ENCODE measurements at places on chromosomes 12 and 14. TPM values are rescaled to one million over a fixed set of nuclear protein-coding genes. Genes with fewer than 3 reads are reported as not detected.
A peak's percentile ranks its signal among the peaks of the same experiment; 100 is the strongest.

- no peaks in the 10 kb centered on the region for H3K4me1 ChIP-seq
- no peaks in the 10 kb centered on the region for H3K27me3 ChIP-seq
- H3K4me3 ChIP-seq: no peak overlapping the region
- no peak overlapping the region for H3K27ac ChIP-seq
Observed at GRCh38 chr14:48693793-48694192, 892.4 kb downstream of the RPS29 start.

DNA sequence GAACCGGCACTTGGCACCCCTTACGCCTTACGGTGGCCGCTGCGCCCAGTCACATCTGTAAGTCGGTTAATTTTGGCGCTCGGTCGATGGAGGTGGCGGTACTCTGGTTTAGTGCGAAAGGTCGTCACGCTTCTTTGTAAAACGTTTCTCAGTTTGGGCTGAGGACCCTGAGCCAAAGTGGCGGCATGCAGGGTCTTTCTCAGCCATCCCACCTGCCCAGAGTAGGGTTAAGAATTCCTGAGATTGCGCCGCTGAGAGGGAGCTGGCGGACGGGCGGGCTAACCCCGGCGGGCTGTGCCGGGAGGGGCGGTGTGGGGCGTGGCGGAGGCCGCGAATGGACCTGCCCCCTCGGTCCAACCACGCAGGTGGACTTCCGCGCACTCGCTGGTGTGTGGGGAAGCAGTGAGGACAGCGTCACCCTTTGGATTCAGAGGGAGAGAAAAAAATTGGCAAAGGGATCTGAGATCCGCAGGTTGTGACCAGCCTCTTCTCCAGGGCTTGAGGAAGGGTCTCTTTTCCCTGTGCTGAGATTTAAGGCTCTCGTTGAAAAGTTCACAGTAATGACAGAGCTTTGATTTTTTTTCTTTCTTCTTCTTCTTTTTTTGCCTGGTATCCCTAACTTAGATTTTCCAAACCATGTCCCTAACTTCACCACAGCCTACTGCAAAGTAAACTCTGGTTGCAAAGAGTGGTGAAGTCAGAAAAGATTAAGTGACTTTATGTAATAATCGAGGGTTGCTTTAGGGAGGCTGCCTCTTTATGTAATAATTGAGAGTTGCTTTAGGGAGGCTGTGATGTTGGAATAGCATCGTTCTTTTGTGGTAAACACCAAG, 602 bp upstream of the FBXO33 start:
- H3K36me3 ChIP-seq: peaks cover 36% of the 10 kb centered on the region
- peak overlapping the region; percentile 94 for H3K4me3 ChIP-seq
- peak; percentile 95 for DNase-seq
- peaks cover 18% of the 10 kb centered on the region for H3K4me1 ChIP-seq
- H3K27ac ChIP-seq: peak overlapping the region; percentile 100

- H3K36me3 ChIP-seq: peaks cover 41% of the 10 kb centered on the region
- peak; percentile 79 for DNase-seq
- H3K27ac ChIP-seq: peak within 1 kb of the TSS; percentile 85
- peaks cover 23% of the 10 kb centered on the region for H3K4me1 ChIP-seq
- peak within 1 kb of the TSS; percentile 98 for H3K4me3 ChIP-seq
Observed at GRCh38 chr12:19129486-19130223, at the start of gene PLEKHA5. Gene PLEKHA5, plus strand, starts transcription at chr12:19129733. Its CDS starts 67 bp downstream, at chr12:19129800.

- peak; percentile 88 for DNase-seq
- peak overlapping the region; percentile 48 for H3K4me3 ChIP-seq
- H3K27ac ChIP-seq: peak overlapping the region; percentile 96
- H3K27me3 ChIP-seq: no peaks in the 10 kb centered on the region
Observed at GRCh38 chr12:52925717-52926595, 21.1 kb upstream of the KRT8 start.

DNA sequence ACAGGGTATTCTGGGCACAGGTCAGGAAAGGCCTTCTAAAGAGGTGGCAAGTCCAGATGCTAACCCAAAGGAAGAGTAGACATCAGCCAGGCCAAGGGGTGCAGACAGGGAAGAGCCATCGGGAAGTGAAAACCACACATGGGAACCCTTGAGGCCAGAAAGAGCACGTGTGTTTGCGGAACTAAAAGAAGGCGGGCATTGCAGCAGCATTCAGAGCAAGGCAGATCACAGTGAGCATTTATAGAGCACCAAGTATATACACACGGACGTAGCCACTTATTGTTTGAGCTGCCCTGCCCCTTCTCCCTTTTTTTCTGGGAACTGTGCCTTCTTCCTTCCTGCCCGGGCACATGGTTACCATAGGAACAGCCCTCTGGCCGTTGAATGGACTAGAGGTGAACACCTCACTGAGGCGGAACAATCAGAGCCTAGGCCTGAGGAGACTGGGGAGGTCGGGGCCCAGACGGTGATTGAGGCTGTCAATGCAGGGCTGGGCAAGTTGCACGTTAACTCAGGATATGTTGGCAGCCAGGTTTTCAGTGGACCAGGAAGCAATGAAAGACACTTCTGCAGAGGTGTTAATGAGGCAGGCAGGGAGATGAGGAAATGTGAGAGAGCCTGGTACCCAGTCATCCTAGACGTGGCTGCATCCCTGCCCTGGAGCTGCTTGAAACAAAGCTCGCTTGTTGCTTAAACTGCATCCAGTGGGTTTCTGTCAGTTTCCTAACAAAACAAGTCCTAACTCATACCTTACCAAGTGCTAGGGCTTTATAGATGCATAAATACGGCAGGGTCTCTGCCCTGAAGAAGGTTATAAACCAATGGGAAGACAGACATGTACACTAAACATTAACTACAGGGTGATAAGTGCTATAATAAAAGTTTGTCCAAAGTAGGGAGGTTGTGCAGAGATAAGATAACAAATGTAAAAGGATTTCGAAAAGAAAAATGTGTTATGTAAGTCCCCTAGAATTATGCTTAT, 34.2 kb downstream of the MOAP1 start:
- H3K4me1 ChIP-seq: peaks cover 16% of the 10 kb centered on the region
- H3K36me3 ChIP-seq: no peaks in the 10 kb centered on the region
- no peak overlapping the region for H3K27ac ChIP-seq
- DNase-seq: peak; percentile 68
- H3K4me3 ChIP-seq: no peak overlapping the region
- H3K27me3 ChIP-seq: no peaks in the 10 kb centered on the region

- DNase-seq: no peak
- no peak overlapping the region for H3K4me3 ChIP-seq
- no peak overlapping the region for H3K27ac ChIP-seq
- H3K4me1 ChIP-seq: no peaks in the 10 kb centered on the region
- H3K36me3 ChIP-seq: no peaks in the 10 kb centered on the region
Observed at GRCh38 chr12:30996255-30996654, 69.7 kb downstream of the TSPAN11 start.

- no peak for DNase-seq
- no peaks in the 10 kb centered on the region for H3K27me3 ChIP-seq
- H3K27ac ChIP-seq: no peak overlapping the region
- no peaks in the 10 kb centered on the region for H3K4me1 ChIP-seq
- H3K4me3 ChIP-seq: no peak overlapping the region
Observed at GRCh38 chr12:41032386-41032785, 155.7 kb upstream of the PDZRN4 start.

DNA sequence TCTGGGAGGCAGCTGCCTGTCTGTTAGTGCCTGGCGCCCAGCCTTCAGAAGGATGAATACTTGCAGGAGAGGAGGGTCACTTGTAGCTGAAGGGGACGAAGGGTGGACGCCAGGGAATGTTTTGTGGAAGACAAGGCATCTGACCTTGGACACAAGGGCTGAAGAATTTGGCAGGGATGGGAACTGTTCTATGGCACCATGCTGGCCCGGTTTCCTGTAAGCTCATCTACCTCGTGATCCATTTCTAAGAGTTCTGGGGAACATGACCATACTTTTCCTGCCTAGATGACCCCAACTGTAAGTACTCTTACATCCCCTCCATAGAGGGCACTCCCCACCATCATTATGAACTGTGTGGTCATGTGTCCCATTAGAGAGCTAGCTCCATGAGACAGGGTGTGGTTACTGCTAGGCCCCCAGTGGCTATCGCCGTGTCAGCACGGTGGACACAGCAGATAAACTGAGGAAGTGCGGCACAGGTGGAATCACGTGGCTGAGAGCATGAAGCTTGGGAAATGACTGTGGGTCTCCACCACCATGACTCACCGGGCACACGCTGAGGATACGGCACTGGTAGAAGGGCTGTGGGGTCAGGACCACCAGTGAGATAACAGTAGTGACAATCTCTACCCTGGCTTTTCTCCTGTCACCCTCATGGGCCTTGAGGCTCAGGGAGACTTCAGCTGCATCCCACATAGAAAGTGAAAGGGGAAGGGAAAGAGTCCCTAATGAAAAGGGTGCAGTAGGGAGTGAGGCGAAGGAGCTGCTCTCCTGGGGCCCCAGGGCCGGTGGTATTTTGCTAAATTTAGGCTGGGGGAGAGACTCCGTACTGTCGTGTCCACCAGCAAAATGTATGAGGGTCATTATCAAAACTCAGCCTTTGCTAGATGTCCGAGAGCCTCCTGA, 252.6 kb downstream of the FOXN3 start:
- no peaks in the 10 kb centered on the region for H3K27me3 ChIP-seq
- H3K27ac ChIP-seq: no peak overlapping the region
- H3K4me1 ChIP-seq: no peaks in the 10 kb centered on the region
- H3K4me3 ChIP-seq: no peak overlapping the region

DNA sequence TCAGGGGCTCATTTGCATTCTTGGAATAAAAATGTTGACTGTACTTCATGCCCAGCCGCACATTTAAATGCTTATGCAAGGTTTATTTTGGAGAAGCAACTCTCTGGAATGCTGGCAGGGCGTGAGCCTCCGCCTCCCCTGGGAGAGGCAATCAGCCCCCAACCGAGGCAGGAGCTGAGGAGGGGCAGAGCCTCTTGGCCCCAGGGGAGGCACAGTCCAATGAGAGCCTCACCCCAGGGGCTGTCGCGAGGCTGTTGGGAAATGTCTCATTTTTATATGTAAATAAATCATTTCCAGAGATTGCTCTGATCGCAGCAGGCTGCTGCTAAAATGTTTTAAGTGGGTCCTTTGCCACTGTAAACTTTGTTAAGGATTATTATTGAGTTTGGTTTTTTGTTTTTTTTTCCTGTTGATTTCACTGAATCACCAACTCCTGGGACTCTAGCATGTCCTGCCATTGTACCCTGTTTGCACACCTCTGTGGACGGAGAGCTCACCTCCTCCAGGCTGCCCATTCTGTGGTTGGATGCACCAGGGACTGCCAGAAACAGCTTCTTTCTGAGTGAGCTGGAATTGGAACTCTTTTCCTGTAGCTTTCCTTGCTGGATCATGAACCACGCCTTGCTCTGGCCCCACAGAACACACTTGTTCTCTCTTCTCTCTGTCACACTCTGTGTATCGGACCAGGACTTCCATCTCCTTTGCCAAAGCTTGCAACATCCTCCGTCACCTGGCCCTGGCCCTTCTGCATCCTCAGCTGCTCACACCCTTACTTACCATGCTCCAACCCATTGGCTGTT, 46.9 kb upstream of the FAM181A start:
- no peaks in the 10 kb centered on the region for H3K4me1 ChIP-seq
- H3K36me3 ChIP-seq: no peaks in the 10 kb centered on the region
- H3K4me3 ChIP-seq: no peak overlapping the region
- no peak overlapping the region for H3K27ac ChIP-seq
- DNase-seq: no peak

DNA sequence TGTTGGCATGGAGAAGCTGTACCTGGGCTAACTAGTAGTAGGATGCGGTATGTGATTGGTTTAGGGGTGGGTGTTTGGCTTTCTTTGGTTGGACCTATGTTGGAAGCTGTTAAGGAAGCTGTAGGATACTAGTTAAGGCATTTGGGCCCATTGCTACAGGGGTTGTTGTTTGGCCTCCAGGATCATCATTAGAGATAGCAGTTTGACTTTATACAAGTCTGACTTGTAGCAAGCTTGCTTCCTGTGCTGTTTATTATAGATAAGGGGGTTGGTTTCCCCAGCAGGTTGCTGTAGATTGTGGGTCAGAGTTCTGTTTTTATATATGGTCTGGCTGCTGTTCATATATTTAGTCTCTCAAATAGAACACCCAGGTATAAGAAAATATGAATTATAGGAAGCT, 1.4 kb upstream of the PRIM1 start:
- no peaks in the 10 kb centered on the region for H3K27me3 ChIP-seq
- peaks cover 16% of the 10 kb centered on the region for H3K4me1 ChIP-seq
- H3K27ac ChIP-seq: no peak overlapping the region
- H3K4me3 ChIP-seq: no peak overlapping the region

DNA sequence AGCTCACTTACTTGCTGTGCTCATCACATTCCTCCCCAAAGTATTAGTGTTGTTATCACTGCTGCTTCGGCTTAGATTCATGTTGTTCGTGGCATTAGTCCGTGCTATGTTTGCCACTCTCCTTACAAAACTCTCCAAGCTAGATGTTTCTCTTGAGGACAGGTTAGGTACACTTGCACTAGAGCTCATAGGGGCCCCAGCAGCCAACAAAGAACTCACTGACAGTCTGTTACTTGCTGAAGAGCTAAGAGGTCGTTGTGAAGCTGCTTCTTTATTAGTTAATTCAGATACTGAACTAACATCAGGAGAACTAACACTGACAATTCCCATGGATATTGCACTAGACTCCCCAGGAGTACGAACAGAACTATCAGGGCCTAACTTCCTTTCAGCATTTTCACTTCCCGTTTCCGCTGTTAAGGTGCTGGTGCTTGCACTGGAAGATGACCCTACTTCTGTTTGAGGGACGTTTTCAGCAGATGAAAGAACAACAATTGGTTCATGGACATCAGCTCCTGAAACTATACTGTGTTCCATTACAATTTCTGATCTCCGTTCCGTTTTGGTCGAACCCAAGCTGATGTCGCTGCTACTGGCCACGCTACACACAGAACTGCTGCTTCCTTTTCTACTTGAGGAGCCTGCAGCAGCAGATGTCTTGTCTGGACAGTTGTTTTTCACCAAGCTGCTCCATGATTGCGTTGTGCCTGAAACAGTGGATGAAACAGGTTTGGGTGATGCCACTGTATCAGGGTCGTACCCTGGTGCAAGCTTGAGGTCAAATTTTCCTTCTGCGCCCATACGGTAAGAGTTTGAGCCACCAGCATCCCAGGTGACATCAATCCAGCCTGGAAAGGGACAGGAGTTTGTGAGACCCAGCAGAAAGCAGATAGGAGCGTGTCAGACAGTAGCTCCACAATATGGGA, 78.7 kb downstream of the HECTD1 start:
- peaks cover 30% of the 10 kb centered on the region for H3K36me3 ChIP-seq
- no peaks in the 10 kb centered on the region for H3K4me1 ChIP-seq
- no peak for DNase-seq
- no peak overlapping the region for H3K4me3 ChIP-seq

- peaks cover 15% of the 10 kb centered on the region for H3K36me3 ChIP-seq
- no peak overlapping the region for H3K27ac ChIP-seq
- H3K27me3 ChIP-seq: peaks cover 38% of the 10 kb centered on the region
- peak; percentile 52 for DNase-seq
- no peak overlapping the region for H3K4me3 ChIP-seq
Observed at GRCh38 chr12:100720016-100720654, 74.4 kb upstream of the ANO4 start.

The GDF3 gene
- not detected for total RNA-seq
